ENCODE measurements at places on chromosomes 6 and 20. TPM values are rescaled to one million over a fixed set of nuclear protein-coding genes. Genes with fewer than 3 reads are reported as not detected.

DNA sequence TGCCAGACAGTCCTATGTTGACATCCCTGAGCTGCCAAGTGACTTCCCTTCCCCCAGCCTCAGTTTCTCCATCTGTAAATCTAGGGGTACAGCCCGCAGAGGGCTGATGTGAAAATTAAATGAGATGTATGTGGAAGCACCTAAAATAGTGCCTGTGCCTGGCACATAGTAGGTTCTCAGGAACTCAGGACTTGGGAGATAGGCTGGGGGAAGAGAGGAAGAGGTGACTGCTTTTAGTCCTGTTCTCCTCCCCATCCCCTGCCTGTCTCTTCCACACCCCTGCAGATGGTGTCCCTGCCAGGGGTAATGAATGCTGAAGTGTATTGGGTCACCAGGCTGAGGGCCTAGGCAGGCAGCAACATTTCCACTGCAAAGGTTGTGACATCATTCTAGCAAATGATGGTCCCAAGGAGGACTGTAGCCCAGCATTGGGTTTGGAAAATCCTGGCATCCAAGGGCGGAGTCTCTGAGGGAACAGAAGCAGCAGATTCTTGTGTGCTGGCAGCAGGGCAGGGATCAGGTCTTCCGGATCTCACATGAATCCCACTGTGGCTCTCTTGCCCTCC is 1.8 kb downstream of the SNPH start:
- peak; percentile 77 for DNase-seq
- H3K4me1 ChIP-seq = peaks cover 17% of the 10 kb centered on the region
- H3K4me3 ChIP-seq = no peak overlapping the region

ATG5 gene
- total RNA-seq = 33.1 TPM

- H3K27me3 ChIP-seq = no peaks in the 10 kb centered on the region
- peaks cover 17% of the 10 kb centered on the region for H3K36me3 ChIP-seq
- DNase-seq = no peak
- peaks cover 78% of the 10 kb centered on the region for H3K4me1 ChIP-seq
These were observed 3.3 kb downstream of the VEGFA start for GRCh38 chr6:43773050-43773979.

KIF6 gene
- 1.0 TPM for total RNA-seq

DNA sequence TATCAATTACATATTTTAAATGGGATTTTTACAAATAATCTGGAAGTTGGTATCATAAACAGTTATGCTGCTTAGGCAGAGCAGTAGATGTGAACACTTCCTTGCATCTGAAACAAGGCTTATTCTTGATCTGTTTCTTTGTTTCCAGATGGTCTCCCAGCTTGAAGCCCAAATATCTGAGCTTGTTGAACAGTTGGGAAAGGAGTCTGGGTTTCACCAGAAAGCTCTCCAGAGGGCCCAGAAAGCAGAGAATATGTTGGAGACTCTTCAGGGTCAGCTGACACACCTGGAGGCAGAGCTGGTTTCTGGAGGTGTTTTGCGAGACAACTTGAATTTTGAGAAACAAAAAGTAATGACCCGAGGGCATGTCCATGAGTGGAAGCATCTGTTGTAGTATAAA is 91.9 kb downstream of the CCDC170 start:
- DNase-seq = no peak
- no peak overlapping the region for H3K4me3 ChIP-seq
- no peak overlapping the region for H3K27ac ChIP-seq
- H3K36me3 ChIP-seq = no peaks in the 10 kb centered on the region
- H3K27me3 ChIP-seq = no peaks in the 10 kb centered on the region
- no peaks in the 10 kb centered on the region for H3K4me1 ChIP-seq

DNA sequence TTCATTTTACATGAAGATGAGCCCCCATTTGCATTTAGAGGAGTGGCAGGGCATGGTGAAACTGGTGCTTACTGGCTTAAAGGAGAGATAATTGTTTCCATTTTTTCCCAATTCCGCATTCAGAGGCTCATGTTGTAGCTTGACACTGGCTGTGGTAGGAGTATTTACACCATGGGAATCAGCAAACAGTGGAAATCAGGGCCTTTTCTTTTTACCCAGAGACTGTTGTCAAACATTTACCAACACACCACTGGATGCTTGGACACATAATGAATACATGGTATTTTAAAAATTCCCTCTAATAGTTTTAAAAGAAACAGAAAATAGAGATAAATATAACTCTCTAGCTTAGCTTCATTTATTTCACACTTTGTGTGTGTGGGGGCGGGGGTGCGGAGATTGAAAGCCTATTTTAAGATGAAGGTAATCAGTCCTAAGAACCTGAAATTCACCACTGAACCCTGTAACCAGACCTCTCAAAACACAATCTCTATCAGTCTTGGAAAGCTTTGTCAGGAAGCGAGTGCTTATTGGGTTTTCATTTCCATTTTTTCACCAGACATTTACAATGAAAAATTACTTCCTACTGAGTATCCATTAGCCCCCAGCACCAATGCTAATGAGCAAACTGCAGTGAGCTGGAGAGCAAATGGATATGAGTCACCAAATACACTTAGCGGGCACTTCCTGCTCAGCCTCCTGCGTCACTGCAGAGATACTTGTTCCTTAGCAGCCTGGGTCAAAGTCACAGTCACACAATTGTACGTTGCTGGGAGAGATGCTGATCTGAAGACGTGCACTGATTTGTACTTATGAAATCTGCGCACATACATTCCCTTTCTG is 532.0 kb downstream of the BCKDHB start:
- DNase-seq = no peak
- no peak overlapping the region for H3K27ac ChIP-seq
- no peaks in the 10 kb centered on the region for H3K4me1 ChIP-seq
- H3K27me3 ChIP-seq = no peaks in the 10 kb centered on the region
- no peak overlapping the region for H3K4me3 ChIP-seq
- H3K36me3 ChIP-seq = no peaks in the 10 kb centered on the region

- H3K27me3 ChIP-seq = no peaks in the 10 kb centered on the region
- H3K4me3 ChIP-seq = no peak overlapping the region
- no peaks in the 10 kb centered on the region for H3K36me3 ChIP-seq
- no peak overlapping the region for H3K27ac ChIP-seq
These were observed 292.1 kb downstream of the LAMA2 start for GRCh38 chr6:129175066-129175465.

DNA sequence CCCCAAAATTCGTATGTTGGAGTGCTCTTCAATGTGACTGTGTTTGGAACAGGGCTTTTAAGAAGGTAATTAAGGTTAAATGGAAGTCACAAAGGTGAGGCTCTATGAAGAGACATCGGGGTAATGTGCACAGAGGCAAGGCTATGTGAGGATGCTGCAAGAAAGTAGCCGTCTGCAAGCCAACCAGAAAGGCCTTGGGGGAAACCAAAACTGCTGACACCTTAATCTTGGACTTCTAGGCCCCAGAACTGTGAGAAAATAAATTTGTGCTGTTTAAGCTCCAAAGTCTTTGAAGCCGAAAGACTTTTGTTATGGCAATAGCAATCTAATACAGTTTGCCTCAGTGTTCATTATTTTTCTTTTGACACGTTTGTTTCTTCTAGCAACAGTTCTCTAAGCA is 2.4 kb upstream of the IRAK1BP1 start:
- peaks cover 11% of the 10 kb centered on the region for H3K4me1 ChIP-seq
- H3K27ac ChIP-seq = no peak overlapping the region
- H3K4me3 ChIP-seq = no peak overlapping the region
- H3K36me3 ChIP-seq = no peaks in the 10 kb centered on the region
- DNase-seq = no peak

C6orf141 gene
- total RNA-seq = 2.5 TPM

TNFRSF6B gene
- total RNA-seq = 67.8 TPM

SMPDL3A gene
- total RNA-seq = 14.9 TPM

- peaks cover 12% of the 10 kb centered on the region for H3K4me1 ChIP-seq
- H3K36me3 ChIP-seq = no peaks in the 10 kb centered on the region
- H3K4me3 ChIP-seq = no peak overlapping the region
- no peak overlapping the region for H3K27ac ChIP-seq
- no peak for DNase-seq
These were observed 27.4 kb upstream of the RIN2 start for GRCh38 chr20:19730706-19731105.

CRIP3 gene
- not detected for total RNA-seq

RBM24 gene
- 10.9 TPM for total RNA-seq

DNA sequence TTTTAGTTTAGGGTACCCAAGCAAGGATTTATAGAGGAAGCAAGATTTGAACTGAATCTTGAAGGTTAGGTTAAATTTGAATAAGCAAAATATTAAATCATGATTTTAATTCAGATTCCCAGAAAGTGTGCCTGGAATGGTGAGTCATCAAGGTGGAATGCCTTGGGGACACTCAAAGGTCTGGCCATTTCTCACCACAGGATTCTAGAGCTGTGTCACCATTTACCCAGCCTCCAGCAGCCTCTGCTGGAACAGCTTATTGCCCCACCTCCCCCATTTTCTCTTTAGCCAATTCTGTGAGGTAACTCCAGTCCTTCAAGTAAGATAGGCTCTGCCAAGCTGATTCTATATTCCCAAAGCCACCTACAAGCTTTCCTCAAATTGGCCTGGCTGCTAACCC is 181.4 kb downstream of the SIM1 start:
- DNase-seq = no peak
- H3K4me3 ChIP-seq = no peak overlapping the region
- no peaks in the 10 kb centered on the region for H3K36me3 ChIP-seq
- H3K27me3 ChIP-seq = no peaks in the 10 kb centered on the region
- H3K4me1 ChIP-seq = peaks cover 4% of the 10 kb centered on the region

GRCh38 chr6:98920904-98921431 is 26.8 kb downstream of the FBXL4 start:
- no peak overlapping the region for H3K27ac ChIP-seq
- no peaks in the 10 kb centered on the region for H3K4me1 ChIP-seq
- H3K4me3 ChIP-seq = no peak overlapping the region
- no peaks in the 10 kb centered on the region for H3K36me3 ChIP-seq
- H3K27me3 ChIP-seq = no peaks in the 10 kb centered on the region

DNA sequence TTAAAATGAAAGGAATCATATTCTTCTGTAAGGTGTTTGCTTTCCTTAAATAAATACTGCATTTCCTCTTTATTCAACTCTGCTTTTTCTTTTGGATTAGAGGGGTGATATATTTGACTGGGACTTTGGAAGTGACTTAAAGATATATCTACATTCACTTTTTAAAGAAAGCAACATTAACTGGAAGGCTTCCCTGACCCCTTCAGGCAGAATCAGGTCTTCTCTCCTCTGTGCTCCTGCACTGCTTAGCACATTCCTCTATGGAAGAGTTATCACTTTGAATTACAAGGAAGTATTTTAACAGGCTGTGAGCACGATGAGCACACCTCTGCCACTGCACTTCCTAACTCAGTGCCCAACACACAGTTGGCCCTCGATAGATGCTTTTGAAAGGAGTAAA is 59.2 kb upstream of the POU3F2 start:
- H3K27ac ChIP-seq = no peak overlapping the region
- H3K36me3 ChIP-seq = no peaks in the 10 kb centered on the region
- no peak for DNase-seq

NFATC2 gene
- total RNA-seq = 11.6 TPM

DNA sequence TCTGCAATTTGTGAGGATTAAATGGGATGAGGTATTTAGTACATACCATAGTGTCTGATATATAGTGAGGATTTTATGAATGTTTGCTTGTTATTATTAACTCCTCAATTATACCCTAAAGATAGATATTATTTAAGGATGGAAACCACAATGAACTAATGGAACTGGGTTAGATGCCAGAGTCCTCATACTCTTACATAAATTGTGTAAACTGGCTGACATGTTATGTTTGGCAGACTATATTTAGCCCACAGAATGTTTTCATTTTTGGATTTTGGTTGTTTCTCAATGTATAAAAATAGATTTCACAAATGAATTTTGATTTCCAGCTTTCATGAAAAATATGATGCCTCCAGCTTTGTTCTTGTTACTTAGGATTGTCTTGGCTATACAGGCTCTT is 37.6 kb downstream of the HTR1B start:
- no peaks in the 10 kb centered on the region for H3K27me3 ChIP-seq
- H3K4me3 ChIP-seq = no peak overlapping the region
- H3K4me1 ChIP-seq = peaks cover 7% of the 10 kb centered on the region
- DNase-seq = no peak
